Activated naive CD4-positive, alpha-beta T cell (primary cell): ENCODE measurements at places on chromosomes 16 and 17.

- no peak for DNase-seq
These were observed 3.3 kb upstream of the ZFHX3 start for GRCh38 chr16:73051226-73051625.

GRCh38 chr17:80248001-80248893, 12.4 kb upstream of the RNF213 start:
- DNase-seq, result no peak

GRCh38 chr17:72470121-72470705, 349.4 kb downstream of the SOX9 start:
- DNase-seq, result no peak

DNA sequence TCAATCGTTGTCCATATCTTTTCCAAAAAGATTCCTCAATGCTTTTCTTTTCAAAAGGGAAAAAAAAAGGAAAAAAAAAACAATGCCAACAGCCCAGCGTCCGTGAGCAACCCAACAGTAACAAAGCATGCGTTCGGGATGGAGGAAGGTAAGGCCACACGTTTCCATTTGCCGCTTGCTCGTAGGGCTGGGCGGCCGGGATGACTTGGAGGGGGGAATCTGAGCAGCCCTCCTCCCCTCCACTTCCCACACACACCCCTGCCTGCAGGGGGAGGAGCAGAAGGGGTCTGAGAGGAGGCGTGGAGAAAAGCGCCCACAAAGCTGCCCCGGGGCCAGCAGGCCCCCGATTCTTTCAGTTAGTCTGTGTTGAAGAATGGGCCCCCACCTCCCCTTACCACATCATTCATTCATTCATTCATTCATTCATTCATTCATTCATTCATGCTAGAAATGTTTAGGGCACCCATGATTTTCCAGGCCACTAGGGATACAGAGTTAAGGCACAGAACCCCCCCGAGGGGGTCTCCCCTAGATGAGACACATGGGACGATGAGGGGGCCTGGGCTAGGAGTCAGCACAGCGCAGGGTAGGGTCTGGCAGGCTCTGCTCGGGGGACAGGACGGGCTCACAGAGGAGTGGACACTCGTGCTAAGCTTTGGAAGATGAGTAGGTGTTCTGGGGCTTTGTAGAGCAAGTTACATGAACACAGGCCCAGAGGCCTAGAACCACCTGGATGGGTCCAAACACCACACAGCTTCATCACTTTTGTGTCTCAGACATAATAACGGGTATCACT, 10.9 kb upstream of the TBX2 start:
- DNase-seq, result no peak

GRCh38 chr17:72422505-72423285, 301.9 kb downstream of the SOX9 start:
- no peak for DNase-seq

- DNase-seq, result no peak
These were observed 28.3 kb upstream of the TEX2 start for GRCh38 chr17:64291268-64291851.

DNA sequence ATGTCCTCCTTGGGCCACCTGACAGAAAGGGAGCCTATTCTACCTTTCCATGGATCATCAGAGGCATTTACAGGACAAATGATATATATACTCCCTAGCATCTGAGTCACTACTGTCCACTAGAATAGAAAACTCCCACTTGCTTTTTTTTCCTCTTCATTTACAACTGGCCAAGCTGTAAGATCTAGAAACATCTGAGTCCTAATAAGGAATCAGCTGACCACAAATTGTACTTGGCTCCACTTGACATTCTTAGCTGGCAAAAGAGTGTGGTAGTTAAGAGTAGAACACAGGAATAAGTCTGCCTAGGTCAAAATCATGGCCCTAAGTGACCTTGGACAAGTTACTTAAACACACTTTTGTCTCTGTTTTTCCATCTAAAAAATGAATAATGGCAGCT, 5.2 kb downstream of the RUSF1 start:
- no peak for DNase-seq

DNA sequence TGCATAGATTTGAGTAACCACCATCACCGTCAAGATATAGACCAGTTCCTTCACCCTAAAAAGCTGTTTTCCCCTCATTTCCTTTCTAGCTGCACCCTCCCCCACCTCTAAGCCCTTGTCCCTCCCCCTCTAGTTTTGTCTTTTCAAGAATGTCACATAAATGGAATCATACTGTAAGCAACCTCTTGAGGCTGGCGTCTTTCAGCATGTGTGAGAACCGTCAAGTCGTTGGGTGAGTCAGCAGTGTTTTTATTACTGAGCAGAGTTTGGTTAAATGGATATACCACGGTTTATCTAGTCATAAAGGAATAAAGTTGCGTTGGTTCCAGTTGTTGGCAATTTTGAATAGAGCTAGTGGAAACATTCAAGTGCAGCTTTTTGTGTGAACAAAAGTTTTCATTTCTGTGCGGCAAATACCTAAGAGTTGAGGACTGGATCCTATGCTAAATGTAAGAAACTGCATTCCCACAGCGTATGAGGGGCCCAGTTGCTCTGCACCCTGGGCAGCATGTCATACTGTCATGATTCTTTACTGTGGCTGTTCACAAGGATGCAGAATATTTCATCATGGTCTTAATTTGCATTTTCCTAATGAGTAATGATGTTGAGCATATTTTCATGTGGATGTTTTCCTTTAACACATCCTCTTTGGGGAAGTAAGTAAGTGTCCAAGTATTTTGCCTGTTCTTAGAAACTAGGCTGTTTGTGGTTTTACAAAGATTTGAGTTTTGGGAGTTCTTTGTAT, 264.3 kb downstream of the CPPED1 start:
- no peak for DNase-seq

DNA sequence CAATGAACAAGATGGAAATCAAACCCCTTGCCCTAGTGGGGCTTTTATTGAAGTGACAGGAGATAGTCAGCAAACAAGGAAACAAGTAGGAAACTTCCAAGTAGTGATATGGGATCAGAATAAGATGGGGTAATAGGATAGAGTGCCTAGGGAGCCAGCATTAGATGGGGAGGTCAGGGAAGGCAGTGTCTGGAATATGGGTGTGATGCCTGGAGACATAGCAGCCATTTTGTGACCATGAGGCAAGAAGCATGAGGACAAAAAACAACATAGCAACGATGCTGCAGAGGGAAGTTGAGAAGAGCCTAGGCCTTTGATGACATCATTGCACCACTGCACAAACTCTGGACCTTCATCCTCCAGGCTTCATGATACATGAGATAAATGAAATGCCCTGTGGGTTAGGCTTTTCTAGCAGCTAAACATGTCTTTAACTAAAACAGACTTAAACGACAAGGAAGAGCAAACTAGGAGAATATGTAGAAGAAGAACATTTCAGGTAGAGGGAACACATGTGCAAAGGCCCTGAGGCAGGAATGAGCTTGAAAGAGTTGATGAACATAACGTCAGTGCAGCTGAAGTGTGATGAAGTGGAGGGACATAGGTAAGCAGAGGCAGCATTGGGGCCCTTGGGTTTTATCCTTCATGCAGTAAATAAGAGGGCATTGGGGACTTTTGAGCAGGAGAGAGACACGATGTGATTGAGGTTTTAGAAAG, 18.2 kb upstream of the TMEM11 start:
- no peak for DNase-seq

GRCh38 chr16:90070440-90070839, 6.7 kb downstream of the PRDM7 start:
- no peak for DNase-seq

DNA sequence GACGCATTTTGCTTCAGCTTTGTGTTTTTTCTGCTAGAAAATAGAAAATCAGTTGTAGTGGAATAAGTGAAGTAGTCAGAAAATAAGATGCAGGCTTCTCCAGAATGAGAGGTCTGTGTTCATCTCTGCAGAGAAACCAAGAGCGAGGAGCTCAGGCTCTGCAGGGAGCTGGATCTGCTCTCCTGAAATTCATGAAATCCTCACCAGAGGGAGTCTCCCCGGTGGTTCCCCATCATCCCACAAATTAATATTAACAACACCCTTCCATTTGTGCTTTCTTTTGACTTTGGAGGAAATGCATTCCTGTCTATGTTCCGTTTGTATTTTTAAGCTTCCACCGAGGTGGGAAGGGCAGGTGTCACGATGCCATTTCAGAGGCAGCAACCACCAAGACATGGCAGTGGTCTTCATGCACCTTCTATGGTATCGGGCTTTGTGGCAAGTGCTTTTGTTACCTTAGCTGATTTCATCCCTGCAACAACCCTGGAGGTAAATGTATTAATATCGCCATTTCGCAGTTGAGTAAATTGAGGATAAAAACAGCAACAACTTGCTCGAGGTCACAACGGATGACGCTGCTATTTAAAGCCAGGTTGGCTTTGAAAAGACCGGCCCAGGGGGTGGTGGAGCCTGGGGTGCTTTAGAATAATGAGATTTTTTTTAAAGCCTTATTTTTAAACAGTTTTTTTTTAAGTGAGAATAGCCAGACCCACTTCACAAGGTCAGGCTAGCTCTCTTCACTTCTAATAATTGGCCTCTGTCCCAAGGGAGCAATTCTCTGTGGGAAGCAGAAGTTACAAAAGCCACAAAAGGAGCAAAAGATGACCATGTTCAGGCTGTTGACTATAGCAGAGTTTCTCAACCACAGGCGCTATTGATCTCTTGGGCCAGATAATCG, 367.6 kb upstream of the ERCC4 start:
- DNase-seq, result no peak

DNA sequence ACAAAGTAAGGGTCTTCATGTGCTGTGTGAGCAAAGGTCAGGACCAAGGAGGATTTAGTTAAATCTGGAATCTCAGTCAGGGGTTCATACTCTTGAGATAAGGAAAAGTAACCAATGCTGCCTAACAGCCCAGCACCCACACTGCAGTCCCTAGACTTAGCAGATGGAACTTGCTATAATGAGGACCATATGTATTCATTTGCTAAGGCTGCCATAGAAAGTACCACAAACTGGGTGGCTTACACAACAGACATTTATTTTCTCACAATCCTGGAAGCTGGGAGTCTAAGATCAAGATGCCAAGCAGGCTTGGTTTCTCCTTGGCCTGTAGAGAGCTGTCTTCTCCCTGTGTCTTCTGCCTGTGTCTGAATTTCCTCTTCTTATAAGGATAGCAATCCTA, 20.8 kb downstream of the ZP2 start:
- DNase-seq, result no peak

GRCh38 chr17:866568-867103, 84.5 kb downstream of the MRM3 start:
- no peak for DNase-seq

DNA sequence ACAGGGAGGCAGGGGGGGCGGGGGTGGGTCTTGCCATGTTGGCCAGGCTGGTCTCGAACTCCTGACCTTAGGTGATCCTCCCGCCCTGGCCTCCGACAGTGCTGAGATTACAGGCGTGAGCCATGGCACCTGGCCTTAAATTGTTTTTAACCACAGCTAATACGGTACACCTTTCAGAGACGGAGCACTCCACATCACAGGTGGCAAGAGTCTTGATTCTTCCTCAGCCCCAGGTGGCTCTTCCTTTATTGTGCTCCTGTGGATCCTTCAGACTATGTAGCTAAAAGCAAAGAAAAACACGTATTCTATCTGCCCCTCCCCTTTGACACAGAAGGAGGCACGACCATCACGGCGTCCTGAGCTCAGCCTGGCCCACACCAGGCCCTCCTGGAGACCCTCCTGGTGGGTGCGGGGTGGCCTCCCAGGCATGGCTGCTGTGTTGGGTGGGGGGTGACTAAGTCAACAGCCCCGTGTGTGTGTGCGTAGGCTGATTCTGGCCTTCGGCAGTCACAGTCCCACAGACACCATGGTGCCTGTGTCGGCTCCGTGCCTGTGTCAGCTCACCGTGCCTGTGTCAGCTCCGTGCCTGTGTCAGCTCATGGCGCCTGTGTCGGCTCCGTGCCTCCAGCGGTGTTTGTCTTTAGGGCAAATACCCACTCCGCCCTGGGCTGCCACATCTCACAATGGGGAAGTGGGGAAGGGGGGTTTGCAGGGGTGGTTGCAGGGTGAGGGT, 10.8 kb upstream of the SECTM1 start:
- no peak for DNase-seq

- DNase-seq, result no peak
These were observed 2.4 kb upstream of the FOXL1 start for GRCh38 chr16:86575754-86576557.

GRCh38 chr17:64270885-64271284, 7.8 kb upstream of the TEX2 start:
- no peak for DNase-seq

DNA sequence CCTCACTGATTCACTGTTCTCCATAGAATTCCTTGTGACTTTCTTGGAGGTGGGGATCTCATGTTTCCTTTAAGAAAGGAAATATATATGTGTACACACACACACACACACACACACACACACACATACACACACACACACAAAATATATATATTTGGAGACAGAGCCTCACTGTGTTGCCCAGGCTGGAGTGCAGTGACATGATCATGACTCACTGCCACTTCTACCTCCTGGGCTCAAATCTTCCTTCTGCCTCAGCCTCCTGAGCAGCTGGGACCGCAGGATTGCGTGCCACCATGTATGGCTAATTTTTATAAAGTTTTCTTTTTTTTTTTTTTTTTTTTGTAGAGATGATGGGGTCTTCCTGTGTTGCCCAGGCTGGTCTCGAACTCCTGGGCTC, 45.9 kb downstream of the CDH13 start:
- DNase-seq, result no peak

GRCh38 chr17:18963126-18964017, 11.4 kb downstream of the SLC5A10 start:
- no peak for DNase-seq

DNA sequence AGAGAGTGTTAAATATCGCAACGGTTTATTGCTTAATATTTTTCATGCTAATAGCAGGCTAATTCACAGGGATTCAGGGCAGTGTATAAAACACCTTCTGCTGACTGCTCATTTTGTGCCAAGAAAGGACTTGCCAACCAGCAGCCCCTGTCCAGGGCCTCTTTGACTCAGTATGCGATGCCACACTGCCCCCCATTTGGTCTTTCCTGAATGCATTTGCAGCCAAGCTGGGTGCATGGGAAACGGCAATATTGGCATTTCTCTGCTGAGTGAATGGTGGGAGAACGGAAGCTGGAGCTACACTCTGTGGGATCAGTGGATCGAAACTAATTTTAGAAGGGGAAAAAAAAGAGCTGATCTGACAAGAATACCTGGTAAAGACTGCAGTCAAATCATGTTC, 152.9 kb upstream of the C16orf82 start:
- DNase-seq, result no peak
